Fibroblast of the aortic adventitia (primary cell): ENCODE measurements at places on chromosomes 1 and 21. TPM values are rescaled to one million over a fixed set of nuclear protein-coding genes. Genes with fewer than 3 reads are reported as not detected.
A peak's percentile ranks its signal among the peaks of the same experiment; 100 is the strongest.

DNA sequence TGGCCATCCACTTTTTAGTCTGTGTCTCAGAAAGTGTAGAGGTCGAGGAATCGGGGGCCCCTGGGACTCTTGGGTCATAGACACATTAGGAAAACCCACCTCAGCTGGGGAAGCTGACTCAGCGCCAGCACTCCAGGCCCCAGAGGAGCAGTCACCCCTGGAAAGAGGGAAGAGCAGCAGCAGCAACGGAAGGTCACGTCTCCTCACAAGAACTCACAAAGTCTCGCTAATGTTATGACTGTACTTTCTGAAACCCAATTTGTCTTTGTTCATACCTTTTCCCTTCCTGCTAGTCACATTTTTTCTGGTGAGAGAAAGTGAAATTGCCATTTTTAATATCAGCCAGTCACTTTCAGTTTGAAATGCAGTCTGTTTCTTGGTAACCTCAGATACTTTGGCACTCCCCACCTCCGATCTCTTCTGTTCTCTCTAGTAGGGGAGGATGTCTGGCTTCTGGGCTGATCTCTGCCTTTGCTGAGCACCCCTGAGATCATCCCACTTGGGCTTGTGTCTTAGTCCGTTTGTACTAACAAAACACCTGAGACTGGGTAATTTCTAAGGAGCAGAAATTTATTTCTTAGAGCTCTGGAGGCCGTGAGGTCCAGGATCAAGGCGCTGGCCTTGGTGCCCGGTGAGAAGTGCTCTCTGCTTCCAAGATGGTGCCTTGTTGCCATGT is 6.0 kb upstream of the NLRP3 start:
- no peak for DNase-seq

DNA sequence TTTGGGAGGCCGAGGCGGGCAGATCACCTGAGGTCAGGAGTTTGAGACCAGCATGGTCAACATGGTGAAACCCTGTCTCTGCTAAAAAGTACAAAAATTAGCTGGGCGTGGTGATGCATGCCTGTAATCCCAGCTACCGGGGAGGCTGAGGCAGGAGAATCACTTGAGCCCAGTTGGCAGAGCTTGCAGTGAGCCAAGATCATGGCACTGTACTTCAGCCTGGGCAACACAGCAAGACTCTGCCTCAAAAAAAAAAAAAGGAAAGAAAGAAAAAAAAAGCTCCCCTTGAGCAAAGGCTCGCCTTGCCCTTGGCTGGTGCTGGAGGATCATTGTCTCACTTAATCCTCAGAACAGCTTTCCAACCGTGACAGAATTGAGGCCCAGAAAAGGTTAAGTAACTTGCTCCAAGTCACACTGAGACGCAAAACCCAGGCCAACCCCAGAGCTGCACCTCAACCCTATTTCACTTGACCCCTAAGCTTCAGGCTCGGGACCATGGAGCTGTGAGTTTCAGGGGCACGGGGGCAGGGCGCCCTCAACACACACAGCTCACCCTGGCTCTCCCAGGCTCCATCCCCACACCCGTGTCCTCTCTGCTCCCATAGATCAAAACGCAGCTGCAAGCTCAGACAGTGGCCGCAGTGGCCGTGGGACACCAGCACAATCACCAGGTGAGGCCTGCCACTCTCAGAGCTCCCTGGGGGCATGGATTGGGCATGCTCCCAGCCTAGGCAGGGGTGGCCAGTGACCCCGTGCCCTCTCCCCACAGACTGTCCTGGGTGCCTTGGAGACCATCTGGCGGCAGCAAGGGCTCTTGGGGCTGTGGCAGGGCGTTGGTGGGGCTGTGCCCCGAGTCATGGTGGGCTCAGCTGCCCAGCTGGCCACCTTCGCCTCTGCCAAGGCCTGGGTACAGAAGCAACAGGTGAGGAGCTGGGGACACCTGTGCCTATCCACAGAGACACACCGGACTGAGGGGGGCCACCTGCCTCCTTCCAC is 1.6 kb downstream of the SLC25A34 start:
- no peak for DNase-seq

DNA sequence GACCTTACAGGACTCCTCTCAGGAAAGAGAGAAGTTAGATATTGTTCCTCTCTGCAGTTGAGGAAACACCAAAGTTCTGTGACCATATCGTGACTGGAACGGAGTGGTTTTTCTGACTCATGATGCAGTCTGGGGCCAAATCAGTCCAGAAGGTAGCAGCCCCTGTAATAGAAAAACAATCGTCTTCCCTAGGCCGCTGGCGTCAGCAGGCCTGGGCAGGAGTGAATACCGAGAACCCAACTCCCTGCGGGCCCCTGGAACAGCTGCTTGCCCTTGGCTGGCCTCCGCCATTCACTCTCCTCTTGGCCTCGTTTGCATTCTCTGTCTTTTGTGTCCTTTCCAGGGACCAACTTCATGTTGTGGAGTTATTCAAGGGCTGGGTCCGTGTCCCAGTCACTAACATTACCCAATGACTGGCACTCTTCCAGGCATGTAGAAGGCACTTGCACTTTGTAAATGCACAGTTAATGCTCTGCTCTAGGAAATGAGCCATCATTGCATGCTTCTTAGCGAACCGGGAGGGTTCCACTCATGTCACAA is 10.9 kb upstream of the CD101 start:
- DNase-seq: peak; percentile 100

DNA sequence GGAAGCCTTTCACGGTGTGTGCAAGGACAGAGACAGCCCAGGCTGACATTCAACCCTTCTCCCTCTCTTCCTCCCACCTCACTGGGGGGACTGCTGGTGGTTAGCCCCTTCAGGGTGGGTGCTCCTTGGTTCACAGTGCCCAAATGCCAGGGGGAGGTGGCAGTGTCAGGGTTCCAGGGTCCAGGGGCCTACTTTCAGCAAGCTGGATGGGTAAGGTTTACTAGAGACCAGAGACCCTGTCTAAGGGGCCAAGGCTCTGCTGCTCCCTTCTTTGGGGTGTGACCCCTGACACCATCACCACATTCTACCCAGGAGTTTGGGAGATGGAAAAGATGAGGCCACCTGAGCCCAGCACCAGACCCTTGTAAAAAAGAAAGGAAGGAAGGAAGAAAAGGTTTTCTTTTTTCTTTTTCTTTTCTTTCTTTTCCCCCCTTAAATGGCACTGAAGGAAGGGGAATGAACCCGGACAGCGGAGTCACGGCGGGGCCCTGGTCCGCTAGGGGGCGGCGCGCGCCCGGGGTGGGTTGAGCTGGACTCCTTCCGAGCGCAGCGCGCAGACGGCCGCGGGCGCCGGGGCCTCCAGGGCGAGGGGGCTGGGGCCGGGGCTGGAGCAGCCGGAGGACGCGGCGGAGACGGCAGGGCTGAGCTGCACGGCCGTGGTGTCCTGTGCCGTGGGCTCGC is 18.8 kb downstream of the KNCN start:
- peak; percentile 42 for DNase-seq

Gene CLIC6
- 0.18 TPM in 1 of 2 replicates, not detected in the other for total RNA-seq

Gene AGBL4
- not detected in 2 replicates for total RNA-seq
